Activated CD4-positive, alpha-beta T cell treated with anti-CD3 and anti-CD28 coated beads for 36 hours (primary cell): ENCODE measurements at places on chromosomes 12 and 14.

GRCh38 chr12:1203735-1204019 is 212.7 kb downstream of the ERC1 start:
- no peak for DNase-seq

DNA sequence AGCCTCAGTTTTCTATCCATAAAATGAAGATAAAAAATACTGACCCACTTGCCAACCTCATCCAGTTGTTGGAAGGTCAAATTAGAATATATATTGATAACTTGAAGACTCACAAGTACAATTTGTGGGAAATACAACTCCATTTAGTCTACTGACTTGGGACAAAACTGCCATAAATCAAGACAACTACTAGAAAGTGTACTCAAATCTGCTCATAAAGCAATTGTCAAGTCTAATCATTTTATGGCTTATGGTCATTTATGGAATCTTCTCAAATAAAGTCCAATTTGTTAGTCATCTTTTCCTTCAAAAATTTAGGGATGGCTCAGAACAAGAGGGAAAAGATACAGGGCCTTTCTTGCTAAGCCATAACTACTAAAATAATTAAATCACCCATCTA is 7.0 kb downstream of the BTG1 start:
- no peak for DNase-seq

- no peak for DNase-seq
Observed at GRCh38 chr14:89165189-89166181, 251.5 kb downstream of the FOXN3 start.

GRCh38 chr14:59869381-59870255 is 958 bp downstream of the RTN1 start:
- peak; percentile 11 for DNase-seq

- peak; percentile 48 for DNase-seq
Observed at GRCh38 chr12:120783197-120783596, 57.6 kb downstream of the ACADS start.

- no peak for DNase-seq
Observed at GRCh38 chr12:86148612-86149011, 107.6 kb downstream of the MGAT4C start.

GRCh38 chr14:24463017-24463883 is 20.7 kb upstream of the SDR39U1 start:
- no peak for DNase-seq

DNA sequence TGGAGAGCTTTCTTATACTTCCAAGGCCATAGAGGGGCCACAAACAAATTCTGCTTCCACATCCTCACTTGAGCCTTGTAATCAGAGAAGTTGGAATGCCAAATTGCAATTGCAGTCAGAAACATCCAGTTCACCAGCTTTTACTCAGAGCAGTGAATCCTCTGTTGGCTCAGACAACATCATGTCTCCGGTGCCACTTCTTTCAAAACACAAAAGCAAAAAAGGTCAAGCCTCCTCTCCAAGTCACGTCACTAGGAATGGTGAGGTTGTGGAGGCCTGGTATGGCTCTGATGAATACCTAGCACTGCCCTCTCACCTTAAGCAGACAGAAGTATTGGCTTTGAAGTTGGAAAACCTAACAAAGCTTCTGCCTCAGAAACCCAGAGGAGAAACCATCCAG is 217.1 kb downstream of the AKAP6 start:
- no peak for DNase-seq

GRCh38 chr14:63854330-63854729 is 1.5 kb downstream of the SYNE2 start:
- no peak for DNase-seq

DNA sequence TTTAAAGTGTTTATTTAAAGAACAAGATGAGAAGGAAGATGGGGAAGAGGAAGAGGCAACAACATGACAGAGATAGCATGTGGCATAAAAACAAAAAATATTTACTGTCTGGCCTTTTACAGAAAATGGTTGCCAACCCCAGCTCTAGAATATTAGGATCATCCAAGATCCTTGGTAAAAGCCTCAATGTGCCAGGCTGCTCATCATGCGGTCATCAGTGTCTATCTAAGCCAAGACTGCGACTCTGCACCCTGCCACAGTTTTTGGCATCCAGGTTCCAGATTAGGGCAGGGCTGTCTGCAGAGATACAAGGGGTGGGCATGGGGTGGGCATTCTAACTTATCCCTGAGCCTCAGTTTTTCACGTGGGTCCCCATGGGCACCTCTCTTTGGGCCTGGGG is 46.9 kb upstream of the CNTN1 start:
- no peak for DNase-seq

DNA sequence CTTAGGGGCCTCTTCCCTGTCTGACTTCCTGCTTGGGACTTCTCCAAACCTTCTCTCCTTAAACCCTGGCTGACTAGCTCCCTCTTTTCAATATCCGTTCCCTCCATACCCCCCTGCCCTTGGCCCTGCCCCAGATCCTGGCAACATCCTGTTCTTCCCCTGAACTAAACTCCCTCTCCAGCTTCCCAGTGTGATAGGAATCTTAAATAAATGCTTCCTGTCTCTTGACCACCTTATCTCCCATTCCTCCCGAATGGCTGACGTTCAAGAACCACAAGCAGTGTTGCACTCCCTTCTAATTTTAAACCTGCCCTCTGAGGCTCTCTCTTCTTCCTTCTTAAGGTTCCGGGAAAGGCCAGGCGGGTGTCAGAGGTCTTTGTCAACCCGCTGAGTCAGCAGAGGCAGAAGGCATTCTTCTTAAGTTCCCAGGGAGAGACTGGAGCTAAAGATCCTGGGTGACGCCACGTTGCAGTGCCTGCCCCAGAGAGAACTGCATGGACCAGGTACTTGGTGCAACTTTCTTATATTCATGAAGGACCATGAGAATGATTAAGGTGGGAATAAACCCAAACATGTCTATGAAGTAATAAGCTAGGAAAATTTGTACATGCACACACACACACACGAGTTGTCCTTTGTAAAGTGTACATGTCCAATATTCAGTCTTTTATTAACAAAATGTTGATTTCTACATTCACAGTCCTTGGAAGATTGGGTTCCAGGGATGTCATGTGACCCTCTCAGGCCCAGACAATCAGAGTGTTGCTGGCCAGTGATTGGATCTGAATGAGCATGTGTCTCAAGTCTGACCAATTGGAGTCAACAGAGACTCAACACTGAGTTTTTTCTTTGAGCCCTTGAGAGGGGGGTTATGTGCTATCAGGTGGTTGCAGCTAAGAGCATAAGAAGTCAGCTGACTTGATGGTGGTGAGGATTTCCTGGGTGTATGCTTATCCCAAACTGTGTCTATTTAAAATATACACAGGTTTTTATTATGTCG is 420.2 kb upstream of the TBX3 start:
- no peak for DNase-seq

DNA sequence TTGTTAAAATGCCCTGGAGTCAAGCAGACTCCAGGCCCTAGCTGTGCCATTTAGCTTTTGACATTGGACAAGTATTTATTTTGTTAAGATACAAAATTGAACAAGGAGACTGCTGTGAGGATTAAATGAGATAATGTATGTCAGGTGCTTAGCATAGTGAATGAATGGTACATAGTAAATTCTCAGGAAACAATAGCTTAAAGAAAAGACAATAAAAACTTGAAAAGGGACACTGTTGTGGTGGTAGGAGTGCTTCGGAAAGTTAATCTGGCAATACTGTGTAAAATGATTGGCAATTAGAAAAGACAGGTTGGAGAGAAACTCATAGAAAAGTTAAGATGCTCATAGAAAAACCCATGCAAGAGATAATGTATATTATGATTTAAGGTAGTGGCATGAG is 19.7 kb downstream of the PALS1 start:
- no peak for DNase-seq

- peak; percentile 28 for DNase-seq
Observed at GRCh38 chr12:15534322-15534721, 212.0 kb downstream of the PTPRO start.

- DNase-seq: no peak
Observed at GRCh38 chr14:90444077-90444696, 47.4 kb downstream of the CALM1 start.

DNA sequence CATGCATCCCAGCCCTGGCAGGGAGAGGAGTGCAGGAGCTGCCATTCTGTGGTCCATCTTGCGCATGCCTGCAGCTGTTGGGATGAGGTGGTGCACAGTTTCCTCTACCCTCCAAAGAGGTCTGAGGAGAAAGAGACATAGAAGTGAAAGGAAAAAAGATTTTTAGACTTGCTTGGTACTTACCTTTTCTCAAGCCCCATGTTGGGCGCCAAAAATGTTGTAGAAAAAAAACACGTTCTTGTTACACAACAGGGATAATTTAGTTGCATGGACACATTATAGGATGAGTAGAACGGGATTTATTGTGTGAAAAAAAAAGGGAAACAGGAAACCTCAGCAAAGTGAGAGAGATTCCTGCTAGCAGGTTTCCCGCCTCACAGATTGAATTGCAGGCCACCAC is 244.4 kb upstream of the GARIN2 start:
- peak; percentile 13 for DNase-seq

DNA sequence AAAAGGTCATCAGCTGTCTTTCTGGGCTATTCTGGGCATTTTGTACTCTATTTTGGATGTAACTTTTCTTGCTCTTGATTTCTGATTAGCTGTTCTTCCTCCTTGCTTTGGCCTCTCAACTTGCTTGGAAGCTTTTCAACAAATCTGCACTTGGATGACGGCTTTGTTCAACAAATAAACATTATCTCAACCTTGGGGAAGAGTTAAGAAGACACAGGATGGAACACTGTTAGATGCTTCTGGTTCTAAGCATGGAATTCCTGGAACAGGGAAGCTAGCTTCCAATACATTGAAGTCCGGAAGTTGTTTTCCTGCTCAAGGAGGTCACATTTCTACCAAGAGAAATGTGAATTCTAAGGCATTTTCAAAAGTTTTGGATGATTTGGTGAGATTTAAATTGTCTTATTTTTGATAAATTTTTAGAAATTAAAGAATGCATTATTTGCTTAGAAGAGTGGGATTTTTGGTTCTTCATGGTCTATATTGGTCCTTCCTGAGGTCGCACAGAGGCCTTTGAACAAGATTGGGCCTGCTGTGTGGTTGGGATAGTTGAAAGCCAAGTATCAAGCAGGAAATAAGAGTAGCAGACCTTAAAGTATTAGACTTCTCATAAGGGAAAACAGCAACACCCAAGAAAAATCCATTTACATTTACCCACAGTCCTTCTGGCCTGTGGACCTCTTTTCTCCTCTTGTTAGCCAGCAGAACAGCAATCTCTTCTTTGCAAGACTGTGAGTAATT is 59.2 kb downstream of the PPFIBP1 start:
- no peak for DNase-seq

- no peak for DNase-seq
Observed at GRCh38 chr12:76201758-76202157, 117.3 kb upstream of the NAP1L1 start.

DNA sequence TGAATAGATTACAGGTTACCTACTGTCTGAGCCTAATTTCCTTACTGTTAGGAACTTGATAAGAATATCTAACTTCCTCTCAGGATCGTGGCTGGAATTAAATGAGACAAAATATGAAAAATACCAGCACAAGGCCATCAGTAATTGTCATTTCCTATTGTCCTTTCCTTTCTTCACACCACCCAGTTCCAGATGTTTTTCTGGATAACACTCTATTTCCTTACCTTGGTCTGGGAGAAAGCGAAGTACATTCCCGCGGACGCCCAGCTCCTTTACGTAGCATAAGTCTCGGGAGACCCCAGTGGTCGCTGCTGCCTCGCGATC is 376 bp downstream of the GDF3 start:
- no peak for DNase-seq

DNA sequence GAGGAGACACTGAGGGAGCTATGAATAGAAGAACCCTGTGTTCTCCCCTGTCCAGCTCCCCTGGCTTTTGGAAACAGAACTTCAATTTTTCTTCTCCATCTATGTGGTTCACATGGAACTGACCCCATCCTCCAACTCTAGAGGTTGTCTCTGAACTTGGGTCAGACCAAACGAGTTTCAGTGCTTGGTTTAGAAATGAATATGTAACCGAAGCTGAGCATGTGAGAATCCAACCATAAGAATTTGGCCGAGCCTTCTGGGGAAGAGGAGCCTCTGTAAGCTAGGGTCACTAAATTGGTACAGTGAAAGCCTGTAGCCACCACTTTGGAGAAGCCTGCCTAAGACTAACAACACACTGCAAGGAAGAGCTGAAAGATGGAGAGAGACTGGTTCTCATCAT is 464.4 kb downstream of the ZFP36L1 start:
- DNase-seq: no peak

GRCh38 chr12:113591480-113591974 is 119.9 kb upstream of the LHX5 start:
- DNase-seq: peak; percentile 21

- no peak for DNase-seq
Observed at GRCh38 chr12:96521895-96522682, 32.7 kb downstream of the CFAP54 start.

DNA sequence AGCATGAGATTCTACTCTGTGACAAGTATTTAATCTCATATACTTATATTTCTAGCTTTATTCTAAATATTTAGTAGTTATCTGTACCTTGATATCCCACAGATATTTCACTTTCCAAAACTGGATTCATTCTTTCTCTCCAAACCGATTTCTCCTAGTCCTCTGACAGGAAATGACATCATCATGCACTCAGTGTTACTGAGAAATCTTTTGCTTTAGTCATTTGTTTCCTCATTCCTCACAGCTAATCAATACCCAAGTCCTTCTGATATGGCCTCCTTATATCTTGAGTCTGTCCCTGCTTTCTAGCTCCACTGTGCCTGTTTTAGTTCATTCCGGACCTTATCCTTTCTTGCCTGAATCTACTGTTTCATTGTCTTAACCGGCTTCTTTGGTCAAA is 39.4 kb upstream of the E2F7 start:
- DNase-seq: no peak

DNA sequence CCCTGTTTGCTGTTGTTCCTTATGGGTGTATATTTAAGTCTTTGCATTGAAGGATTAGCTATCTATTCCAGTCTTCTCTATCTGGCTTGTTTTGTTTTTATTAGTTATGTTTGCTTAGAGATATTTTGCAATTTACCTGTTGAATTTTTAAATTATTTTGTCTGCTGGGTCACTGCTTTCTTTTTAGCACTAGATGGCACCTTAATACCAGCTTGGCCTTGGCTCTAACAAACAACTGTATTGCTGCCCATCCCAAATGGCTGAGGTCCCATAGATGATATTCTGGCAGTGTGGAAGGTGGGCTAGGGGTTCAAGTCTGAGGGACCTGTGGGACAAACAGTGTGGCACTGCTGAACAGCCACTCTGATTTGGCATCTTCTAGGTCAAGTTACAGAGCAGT is 144.0 kb upstream of the FBXO33 start:
- DNase-seq: no peak

GRCh38 chr12:68745376-68745903 is 536 bp upstream of the SLC35E3 start:
- DNase-seq: no peak
